Inflammatory macrophage treated with lipopolysaccharide for 1 hour (primary cell): ENCODE measurements at places on chromosomes 2 and 18.

- DNase-seq: peak; percentile 11
Observed at GRCh38 chr2:226489775-226490541, 309.7 kb downstream of the IRS1 start.

GRCh38 chr2:188956961-188957360 lies 17.2 kb upstream of the COL3A1 start:
- no peak for DNase-seq

- no peak for DNase-seq
Observed at GRCh38 chr18:74524097-74524496, 10.2 kb upstream of the CNDP1 start.

DNA sequence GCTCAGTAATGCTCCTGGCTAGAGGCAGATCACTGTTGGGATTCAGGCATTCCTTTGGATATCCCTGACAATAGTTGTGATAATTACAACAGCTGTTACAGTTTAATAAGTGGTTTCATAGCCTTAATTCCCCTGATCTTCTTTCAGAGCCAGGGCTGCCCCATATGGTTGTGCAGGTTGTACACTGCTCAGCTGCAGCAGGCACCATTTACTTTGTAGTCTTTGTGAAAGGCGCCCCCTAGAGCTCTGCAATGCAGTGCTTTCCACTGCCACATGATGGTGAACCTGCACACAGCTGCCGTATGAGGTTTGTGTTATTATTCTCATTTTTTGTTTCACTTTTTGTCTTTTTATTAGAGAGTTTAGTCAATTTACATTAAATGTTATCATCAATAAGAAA lies 239.1 kb downstream of the KCNS3 start:
- no peak for DNase-seq

GRCh38 chr2:4002841-4003403 lies 299.5 kb downstream of the DCDC2C start:
- DNase-seq: no peak

DNA sequence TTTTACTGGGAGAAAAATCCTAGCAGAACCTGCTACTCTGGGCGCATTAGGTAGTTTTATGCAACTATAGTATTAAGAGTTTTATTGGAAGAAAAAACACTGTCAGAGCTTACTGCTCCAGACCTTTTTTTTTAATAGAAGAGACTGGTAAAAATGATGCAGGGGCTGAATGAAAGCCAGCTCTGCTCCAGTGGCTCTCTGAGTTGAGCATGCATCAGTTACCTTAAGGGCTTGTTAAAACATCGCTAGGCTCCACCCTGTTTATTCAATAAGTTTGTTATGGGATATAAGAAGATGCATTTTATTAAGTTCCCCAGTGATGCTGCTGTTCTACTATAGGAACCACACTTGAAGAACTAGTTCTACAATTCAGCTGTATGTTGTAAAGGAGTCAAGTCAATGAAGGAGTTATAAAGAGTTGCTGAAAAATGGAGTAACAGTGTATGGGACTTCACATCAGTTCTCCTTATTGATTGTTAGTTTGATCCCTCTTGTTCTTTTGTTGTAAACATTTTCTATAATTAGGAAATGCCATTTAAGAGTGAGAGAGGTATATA lies 13.2 kb downstream of the SNRPG start:
- DNase-seq: no peak

- peak; percentile 54 for DNase-seq
Observed at GRCh38 chr2:102103992-102104871, 38.3 kb upstream of the IL1R1 start.

DNA sequence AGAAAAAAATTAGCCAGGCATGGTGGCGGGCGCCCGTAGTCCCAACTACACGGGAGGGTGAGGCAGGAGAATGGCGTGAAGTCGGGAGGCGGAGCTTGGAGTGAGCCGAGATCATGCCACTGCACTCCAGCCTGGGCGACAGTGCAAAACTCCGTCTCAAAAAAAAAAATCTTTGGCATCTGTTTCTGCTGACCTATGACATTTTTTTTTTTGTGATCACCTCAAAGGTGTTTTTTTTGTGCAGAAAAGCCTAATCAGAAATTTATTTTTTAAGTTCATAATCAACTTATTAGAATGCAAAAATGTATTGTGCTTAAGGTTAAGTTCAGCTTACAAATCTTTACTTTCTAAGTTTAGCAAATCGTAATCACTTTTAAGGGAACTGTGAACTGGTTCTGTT lies 45.6 kb downstream of the NAB1 start:
- DNase-seq: no peak

DNA sequence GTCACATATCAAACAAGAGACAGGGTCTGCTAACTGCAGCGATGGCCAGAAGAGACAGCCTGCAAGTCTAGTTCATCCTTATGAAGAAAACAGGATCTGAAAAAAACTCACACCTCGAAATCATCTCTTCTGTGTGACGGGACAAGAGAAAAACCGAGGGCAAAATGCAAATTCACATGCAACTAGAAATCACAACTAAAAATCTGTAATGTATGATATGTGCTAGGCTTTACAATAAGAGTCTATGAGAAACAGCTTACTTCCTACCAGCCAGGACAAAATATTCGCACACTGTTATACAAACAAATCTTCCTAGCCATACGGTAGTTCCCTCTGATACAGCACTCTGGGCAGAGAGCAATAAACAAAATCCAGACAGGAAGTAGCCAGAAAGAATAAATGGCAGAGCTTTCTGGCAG lies 48.8 kb downstream of the ANKRD44 start:
- no peak for DNase-seq

GRCh38 chr2:237125967-237126366 lies 40.3 kb downstream of the COPS8 start:
- DNase-seq: no peak

GRCh38 chr2:7819850-7820249 lies 862.0 kb upstream of the ID2 start:
- DNase-seq: no peak
